ENCODE measurements at places on chromosomes 6 and 20. TPM values are rescaled to one million over a fixed set of nuclear protein-coding genes. Genes with fewer than 3 reads are reported as not detected.

GRCh38 chr6:113299531-113299930 lies 557.6 kb upstream of the MARCKS start:
- no peak overlapping the region for H3K27ac ChIP-seq
- no peaks in the 10 kb centered on the region for H3K4me1 ChIP-seq
- DNase-seq = no peak
- no peaks in the 10 kb centered on the region for H3K36me3 ChIP-seq

- no peaks in the 10 kb centered on the region for H3K36me3 ChIP-seq
- no peak overlapping the region for H3K27ac ChIP-seq
- H3K27me3 ChIP-seq = peaks cover 33% of the 10 kb centered on the region
- peaks cover 6% of the 10 kb centered on the region for H3K4me1 ChIP-seq
Observed at GRCh38 chr6:24643920-24644319, 2.1 kb downstream of the KIAA0319 start.

DNA sequence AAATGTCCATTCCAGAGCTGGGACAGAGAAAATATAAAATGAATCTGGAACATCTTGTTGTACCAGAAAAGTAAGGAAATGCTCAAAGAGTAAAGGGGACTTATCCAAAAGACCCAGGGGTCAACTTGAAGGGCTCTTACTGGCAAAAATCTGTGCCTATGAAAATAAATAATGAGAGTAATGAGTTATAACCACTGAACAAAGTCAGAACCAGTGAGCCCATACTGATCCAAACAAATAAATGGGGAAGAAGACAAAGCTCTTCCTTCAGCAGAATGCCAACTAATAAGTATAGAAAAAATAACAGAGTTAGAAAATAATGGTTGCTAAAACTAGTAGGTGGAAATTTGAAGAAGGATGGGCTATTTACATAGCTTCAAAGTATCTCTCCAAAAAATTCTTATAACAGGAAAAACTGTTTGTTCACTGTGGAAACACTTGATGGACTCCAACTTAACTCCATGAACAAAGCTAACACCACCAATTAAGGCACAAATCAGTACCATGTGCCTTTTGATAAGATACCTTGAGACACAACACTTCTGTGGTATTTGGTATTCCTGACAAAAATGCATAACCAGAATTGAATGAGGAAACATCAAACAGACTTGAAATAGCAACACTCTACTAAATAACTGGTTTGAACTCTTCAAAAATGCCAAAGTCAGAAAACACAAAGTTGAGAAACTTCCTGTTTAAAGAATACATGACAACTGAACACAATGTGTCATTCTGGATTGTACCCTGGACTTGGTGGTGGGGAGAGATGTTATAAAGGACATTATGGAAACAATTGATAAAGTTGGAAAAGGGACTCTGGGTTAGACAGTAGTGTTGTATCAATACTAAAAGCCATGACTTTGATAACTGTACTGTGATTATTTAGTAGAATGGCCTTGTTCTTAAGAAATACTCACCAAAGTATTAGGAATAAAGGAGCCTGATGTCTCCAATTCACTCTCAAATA lies 197.5 kb downstream of the ISM1 start:
- no peak for DNase-seq
- H3K4me1 ChIP-seq = no peaks in the 10 kb centered on the region
- peaks cover 9% of the 10 kb centered on the region for H3K36me3 ChIP-seq
- H3K27ac ChIP-seq = no peak overlapping the region
- H3K4me3 ChIP-seq = no peak overlapping the region
- H3K27me3 ChIP-seq = no peaks in the 10 kb centered on the region

- DNase-seq = no peak
- peaks cover 49% of the 10 kb centered on the region for H3K27me3 ChIP-seq
- peak overlapping the region; percentile 42 for H3K27ac ChIP-seq
- no peaks in the 10 kb centered on the region for H3K4me1 ChIP-seq
- no peaks in the 10 kb centered on the region for H3K36me3 ChIP-seq
Observed at GRCh38 chr6:19837511-19838441, 606 bp downstream of the ID4 start.

- no peaks in the 10 kb centered on the region for H3K4me1 ChIP-seq
- H3K27ac ChIP-seq = no peak overlapping the region
- H3K36me3 ChIP-seq = peaks cover 31% of the 10 kb centered on the region
Observed at GRCh38 chr6:42359021-42359420, 92.7 kb downstream of the TRERF1 start.

DNA sequence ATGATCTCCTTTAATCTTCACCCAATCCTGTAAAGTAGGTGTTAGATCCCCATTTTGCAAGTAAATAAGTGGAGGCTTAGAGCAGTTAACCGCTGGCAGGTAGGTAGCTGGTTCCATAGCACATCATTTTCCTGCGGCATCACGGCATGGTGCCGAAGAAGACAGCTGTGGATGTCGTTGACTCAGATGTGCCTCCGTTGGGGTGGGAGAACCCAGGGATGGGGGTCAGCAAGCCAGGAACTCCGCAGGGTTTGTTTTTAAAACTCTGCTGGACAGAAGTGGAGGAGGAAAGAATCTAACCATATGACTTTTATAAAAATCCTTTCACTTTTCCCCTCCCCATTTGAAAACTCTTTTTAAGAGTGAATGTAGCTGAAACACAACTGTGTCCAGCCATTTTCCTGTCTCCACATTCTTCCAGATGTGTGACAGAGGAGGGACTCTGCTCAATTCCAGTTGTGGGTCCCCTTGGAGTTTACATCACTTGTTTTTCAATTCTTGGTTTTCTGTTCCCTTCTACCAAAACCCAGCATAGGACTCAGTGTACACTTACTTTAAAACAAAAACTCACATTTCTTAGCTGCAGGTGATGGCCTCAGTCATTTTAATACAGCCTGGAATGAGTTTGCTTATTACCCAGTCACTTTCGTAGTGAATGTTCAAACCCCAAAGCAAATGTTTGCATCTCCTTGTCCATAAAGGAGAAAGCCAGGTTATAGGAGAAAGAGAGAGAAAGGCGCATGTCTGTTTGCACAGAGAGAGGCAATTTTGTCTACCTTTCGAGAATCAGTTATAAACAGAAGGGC lies 27.6 kb upstream of the PI16 start:
- no peaks in the 10 kb centered on the region for H3K27me3 ChIP-seq
- DNase-seq = no peak
- H3K4me1 ChIP-seq = peaks cover 18% of the 10 kb centered on the region
- peaks cover 21% of the 10 kb centered on the region for H3K36me3 ChIP-seq

- no peaks in the 10 kb centered on the region for H3K4me1 ChIP-seq
- H3K27ac ChIP-seq = no peak overlapping the region
- H3K27me3 ChIP-seq = no peaks in the 10 kb centered on the region
- no peak for DNase-seq
Observed at GRCh38 chr6:19028201-19028600, 641.1 kb downstream of the RNF144B start.

Gene SHLD1
- polyA plus RNA-seq = 16.4 TPM

Gene GSTA2
- 0.68 TPM for polyA plus RNA-seq

Gene HNF4A
- 0.16 TPM for polyA plus RNA-seq

Gene RNF217
- 7.8 TPM for polyA plus RNA-seq

DNA sequence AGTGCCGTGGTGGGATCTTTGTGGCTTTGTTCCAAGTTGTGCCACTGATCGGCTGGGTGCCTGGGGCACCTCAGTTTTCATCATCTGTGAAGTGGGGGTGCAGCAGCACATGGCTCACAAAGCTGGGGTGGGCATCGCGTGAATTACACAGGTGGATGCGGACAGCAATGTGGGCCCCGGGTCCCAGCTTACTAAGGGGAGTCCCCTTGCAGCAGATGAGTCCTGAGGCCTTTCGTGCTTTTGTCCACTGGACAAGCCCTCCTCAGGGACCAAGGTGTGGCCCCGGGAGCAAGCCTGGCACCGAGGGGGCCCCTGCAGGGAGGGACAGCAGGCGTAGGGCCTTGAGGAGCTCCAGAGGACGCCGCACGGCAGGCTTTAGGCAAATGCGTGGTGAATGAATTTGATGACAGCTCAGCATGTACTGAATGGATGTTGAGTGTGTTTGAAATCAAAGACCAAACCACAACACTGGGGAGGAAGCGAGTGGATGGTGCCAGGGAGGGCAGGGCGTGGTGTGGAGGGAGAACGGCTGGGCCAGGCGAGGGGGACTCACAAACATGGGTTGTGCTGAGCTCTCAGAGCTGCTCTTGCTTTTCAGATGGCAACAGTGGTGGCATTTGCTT lies 53.2 kb downstream of the IRF4 start:
- no peak overlapping the region for H3K27ac ChIP-seq
- H3K27me3 ChIP-seq = no peaks in the 10 kb centered on the region
- H3K4me3 ChIP-seq = no peak overlapping the region
- H3K36me3 ChIP-seq = no peaks in the 10 kb centered on the region

Gene OR2J3
- 0.05 TPM for polyA plus RNA-seq

- no peaks in the 10 kb centered on the region for H3K27me3 ChIP-seq
- H3K36me3 ChIP-seq = no peaks in the 10 kb centered on the region
- no peak overlapping the region for H3K27ac ChIP-seq
- no peak overlapping the region for H3K4me3 ChIP-seq
Observed at GRCh38 chr6:137970368-137970767, 103.3 kb downstream of the TNFAIP3 start.

- no peaks in the 10 kb centered on the region for H3K27me3 ChIP-seq
- no peak for DNase-seq
- no peaks in the 10 kb centered on the region for H3K36me3 ChIP-seq
- H3K4me3 ChIP-seq = no peak overlapping the region
- H3K27ac ChIP-seq = peak overlapping the region; percentile 62
Observed at GRCh38 chr6:105601541-105602236, 198.8 kb upstream of the PREP start.

DNA sequence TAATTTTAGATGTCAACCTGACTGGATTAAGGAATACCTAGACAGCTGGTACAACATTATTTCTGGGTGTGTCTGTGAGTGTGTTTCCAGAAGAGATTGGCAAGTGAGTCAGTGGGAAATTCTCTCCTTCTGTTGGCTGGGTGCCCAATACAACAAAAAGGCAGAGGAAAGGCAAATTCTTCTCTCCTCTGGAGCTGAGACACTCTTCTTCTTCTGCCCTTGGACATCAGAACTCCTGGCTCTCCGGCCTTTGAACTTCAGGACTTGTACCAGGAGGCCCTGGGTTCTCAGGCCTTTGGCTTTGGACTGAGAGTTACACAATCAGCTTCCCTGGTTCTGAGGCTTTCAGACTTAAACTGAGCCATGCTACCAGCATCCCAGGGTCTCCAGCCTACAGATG lies 7.8 kb upstream of the BTN3A1 start:
- no peaks in the 10 kb centered on the region for H3K4me1 ChIP-seq
- peaks cover 20% of the 10 kb centered on the region for H3K36me3 ChIP-seq
- H3K4me3 ChIP-seq = no peak overlapping the region
- no peak for DNase-seq
- H3K27me3 ChIP-seq = no peaks in the 10 kb centered on the region
- no peak overlapping the region for H3K27ac ChIP-seq

Gene LAMP5
- polyA plus RNA-seq = 0.39 TPM

Gene HLA-DPA1
- polyA plus RNA-seq = 332 TPM

Gene SNAI1
- polyA plus RNA-seq = 5.5 TPM

- H3K4me1 ChIP-seq = no peaks in the 10 kb centered on the region
- DNase-seq = no peak
- H3K27ac ChIP-seq = no peak overlapping the region
- no peak overlapping the region for H3K4me3 ChIP-seq
- no peaks in the 10 kb centered on the region for H3K36me3 ChIP-seq
Observed at GRCh38 chr20:48287552-48288170, 502.4 kb upstream of the SULF2 start.

DNA sequence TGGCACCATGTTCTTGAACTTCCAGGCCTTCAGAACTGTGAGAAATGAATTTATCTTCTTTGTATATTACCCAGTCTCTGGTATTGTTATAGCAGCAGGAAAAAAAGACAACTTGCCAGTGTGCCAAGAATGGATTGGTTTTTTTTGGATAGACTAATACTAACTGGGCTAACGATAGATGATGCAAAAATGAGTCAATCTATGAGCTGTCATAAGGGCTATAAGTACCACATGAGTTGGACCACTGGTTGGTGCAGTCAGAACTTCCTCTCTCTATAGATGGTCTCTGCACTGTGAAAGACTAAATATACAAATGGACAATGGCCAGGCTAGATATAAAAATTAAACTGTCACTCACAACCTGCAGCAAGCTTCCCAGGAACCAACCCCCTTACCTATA lies 87.6 kb upstream of the COL21A1 start:
- H3K27me3 ChIP-seq = no peaks in the 10 kb centered on the region
- H3K36me3 ChIP-seq = no peaks in the 10 kb centered on the region
- H3K4me3 ChIP-seq = no peak overlapping the region
- H3K4me1 ChIP-seq = no peaks in the 10 kb centered on the region

GRCh38 chr20:43450841-43451799 lies 6.6 kb upstream of the SRSF6 start:
- H3K27me3 ChIP-seq = no peaks in the 10 kb centered on the region
- H3K36me3 ChIP-seq = no peaks in the 10 kb centered on the region
- no peak for DNase-seq
- no peak overlapping the region for H3K27ac ChIP-seq

Gene ATP6V1G2
- 2.5 TPM for polyA plus RNA-seq

DNA sequence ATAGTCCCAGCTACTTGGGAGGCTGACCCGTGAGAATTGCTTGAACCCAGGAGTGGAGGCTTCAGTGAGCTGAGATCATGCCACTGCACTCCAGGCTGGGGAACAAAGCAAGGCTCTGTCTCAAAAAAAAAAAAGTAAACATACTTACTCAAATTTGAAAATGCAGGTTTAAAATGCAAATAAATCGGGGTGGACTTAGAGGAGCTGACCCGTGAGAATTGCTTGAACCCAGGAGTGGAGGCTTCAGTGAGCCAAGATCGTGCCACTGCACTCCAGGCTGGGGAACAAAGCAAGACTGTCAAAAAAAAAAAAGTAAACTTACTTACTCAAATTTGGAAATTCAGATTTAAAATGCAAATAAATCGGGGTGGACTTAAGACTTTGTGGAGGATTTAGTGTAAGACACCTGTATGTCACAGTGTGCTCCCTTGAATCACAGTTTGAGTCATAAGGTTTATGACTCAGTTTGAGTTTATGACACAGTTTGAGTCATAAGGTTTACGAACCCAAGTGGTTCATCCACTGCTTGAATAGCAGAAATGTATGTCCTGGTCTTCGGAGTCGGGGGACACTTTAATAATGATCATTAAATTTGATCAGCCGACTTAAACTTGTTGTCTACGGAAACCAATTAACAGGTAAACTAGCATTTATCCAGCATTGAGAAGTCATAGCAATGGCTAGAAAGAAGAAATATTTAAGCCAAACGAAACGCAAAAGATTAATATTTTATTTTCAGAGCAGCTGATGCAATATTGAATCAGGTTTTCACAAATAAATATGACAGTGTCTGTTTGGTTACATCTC lies 6.8 kb upstream of the MRPS10 start:
- no peak overlapping the region for H3K4me3 ChIP-seq
- H3K27me3 ChIP-seq = no peaks in the 10 kb centered on the region
- no peak overlapping the region for H3K27ac ChIP-seq
- peaks cover 16% of the 10 kb centered on the region for H3K36me3 ChIP-seq
- no peak for DNase-seq
- H3K4me1 ChIP-seq = no peaks in the 10 kb centered on the region

- H3K27me3 ChIP-seq = no peaks in the 10 kb centered on the region
- H3K36me3 ChIP-seq = peaks cover 8% of the 10 kb centered on the region
- H3K4me3 ChIP-seq = peak overlapping the region; percentile 52
- H3K27ac ChIP-seq = peak overlapping the region; percentile 97
- peak; percentile 94 for DNase-seq
- peaks cover 31% of the 10 kb centered on the region for H3K4me1 ChIP-seq
Observed at GRCh38 chr6:3023663-3024483, 24.2 kb downstream of the NQO2 start.

Gene BMP2
- 0.78 TPM for polyA plus RNA-seq
